ENCODE measurements at places on chromosomes 2 and 18.

GRCh38 chr2:85777441-85777861 lies 23.7 kb downstream of the ATOH8 start:
- no peak for DNase-seq

DNA sequence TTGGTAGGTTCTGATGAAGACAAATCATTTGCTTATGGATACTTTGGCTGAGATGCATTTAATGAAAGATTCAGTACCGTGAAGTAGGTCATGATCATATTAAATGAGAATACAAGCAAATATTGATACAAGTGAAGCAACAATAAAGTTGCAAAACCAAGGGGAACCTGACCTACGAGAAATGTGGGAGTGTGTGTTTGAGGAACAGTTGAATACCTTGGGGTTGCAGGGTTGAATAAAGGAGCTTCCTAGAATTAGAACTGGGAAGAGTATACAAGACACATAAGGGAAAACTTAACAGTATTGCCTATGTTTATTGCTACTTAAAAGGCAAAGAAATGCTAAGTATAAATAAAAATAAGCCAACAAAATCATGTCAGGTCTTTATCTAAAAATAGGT lies 702.9 kb downstream of the ERBB4 start:
- DNase-seq: no peak

DNA sequence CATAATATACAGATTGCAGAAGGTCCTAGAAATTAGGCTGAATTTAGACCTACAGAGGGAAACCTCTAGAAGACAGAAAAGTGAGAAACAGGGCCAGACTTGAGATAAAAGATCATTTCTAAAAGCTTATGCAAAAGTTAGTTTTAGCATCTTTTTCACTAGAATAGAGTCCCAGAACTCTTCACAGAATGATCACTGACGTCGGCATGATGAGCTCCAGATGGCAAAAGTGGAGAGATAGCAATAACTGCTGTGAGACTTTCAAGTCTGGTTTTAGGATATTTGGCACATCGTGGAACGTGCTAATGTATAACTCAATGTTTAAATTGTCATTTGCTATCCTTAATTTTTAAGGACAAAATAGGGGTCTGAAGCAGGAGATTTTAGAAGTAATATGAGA lies 1050.7 kb upstream of the CELF4 start:
- DNase-seq: no peak

GRCh38 chr2:118632921-118633320 lies 214.5 kb downstream of the EN1 start:
- no peak for DNase-seq

- no peak for DNase-seq
Measured at GRCh38 chr2:9364373-9364772, 59.0 kb downstream of the ITGB1BP1 start.

DNA sequence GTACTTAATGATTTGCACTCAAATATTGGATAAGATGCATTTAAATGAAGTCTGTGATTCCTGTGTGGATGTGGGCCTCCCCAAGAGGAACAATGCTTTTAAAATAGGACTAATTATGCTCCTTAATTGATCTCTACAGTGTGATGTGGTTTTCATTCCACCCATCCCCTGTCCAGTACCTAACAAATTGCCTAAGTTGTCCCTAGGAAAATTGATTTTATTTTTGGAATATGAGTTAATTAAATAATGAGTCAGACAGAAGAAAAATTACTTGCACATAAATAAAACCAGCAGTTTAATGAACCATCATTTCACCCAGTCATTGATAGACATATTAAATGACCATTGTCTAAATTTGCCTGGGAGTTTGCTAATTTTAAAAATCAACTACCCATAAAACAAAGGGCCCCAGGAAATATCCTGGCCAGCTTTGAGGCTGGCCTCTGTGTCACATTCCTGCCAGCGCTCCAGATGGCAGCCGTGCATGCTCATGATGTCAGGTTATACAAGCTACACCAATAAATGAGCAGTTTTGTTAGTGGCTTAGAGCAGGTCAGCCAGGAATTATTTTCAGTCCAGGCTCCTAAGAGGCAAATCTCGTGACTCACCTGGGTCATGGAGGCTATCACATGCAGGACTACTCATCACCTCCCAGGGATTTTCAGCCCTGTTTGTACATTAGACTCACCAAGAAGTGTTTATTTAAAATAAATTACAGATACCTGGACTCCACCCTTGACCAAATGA lies 31.9 kb downstream of the ABHD3 start:
- DNase-seq: no peak

GRCh38 chr18:41820784-41821183 lies 134.2 kb upstream of the PIK3C3 start:
- no peak for DNase-seq

- DNase-seq: no peak
Measured at GRCh38 chr18:61149786-61150185, 183.4 kb upstream of the CDH20 start.

- no peak for DNase-seq
Measured at GRCh38 chr18:955384-956066, 50.9 kb downstream of the ADCYAP1 start.

DNA sequence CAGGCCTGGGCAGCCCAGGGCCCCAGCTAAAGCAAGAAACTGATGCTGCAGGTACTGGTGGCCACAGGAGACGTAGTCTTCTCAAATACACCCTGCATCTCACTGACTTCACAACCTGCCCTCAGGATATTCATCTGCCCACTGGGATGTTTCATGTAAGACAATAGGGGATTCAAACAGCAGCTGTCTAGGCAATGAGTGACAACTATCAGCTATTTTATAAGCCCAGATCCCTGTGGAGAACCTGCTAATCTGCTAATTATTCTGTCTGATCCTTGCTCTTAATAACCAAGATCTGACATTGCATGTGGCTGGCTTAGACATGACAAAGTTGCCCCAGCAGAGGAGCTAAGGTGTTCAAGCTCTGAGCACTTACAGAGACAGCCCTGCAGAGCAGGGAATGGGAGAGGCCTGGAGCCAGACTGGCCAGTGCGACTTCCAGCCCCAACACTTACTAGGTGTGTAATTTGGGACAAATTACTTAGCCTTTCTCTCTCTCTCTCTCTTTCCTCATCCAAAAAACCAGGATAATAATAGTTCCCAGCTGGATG lies 28.6 kb downstream of the SIGLEC15 start:
- DNase-seq: no peak

DNA sequence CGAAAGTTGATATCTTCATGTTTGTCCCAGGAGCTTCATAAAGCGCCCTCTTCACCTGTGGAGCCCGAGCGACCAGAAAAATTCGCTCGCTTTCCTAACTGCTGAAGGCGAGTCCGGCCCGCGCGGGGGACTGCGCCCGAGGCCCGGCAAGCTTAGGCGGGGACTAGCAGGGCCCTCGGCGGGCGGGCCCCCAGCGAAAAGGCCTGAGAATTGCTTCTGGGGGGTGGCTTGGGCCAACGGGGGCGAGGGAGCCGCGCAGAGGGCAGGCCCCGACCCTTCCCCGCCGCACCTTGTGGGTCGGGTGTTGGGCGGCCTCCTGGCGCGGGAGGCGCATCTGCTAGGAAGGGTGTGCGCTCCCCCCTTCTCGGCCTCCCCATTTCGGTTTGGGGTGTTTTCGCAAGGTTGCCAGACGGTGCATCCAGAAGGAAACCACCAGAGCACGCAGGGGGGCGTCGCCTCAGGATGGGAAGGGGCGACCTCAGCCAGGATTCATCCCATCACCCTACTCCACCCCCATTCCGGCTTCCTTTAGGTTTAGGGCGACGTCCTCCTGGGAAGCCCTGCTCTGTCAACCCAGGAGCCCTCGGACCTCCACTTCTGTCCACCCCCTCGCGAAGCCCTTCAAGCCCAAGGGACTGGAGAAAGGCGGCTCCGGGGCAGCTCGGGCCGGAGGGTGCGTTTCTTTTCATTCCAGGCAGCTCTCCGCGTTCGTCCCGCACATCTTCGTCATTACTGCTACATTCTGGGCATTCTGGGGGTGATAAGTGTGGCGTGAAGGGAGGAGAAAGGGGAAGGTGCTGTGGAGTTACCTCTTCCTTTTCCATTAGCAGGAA lies 9.1 kb downstream of the SP9 start:
- no peak for DNase-seq

DNA sequence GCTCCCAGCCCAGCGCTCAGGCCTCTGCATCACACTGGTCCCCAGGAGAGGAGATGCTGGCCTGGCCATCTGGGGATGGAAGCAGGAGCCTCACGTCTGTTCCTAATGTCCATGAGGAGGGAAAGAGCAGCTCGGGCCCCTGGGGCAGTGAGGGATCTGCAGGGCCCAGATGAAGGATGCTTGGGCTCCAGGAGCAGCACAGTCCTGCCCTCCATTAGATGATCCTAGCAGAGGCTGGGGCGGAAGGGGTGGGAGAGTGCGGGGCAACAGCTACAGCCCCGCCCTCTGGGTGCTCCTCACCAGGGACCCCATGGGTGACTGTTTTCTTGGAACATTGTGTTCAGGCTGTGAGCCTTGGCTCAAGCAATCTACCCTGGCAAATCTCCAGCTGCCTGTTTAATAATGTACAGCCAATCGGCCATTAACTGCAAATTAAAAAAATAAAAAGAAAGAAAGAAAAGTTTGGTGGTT lies 49.7 kb downstream of the TNS1 start:
- no peak for DNase-seq

- no peak for DNase-seq
Measured at GRCh38 chr2:218387369-218388194, 5.5 kb downstream of the SLC11A1 start.

DNA sequence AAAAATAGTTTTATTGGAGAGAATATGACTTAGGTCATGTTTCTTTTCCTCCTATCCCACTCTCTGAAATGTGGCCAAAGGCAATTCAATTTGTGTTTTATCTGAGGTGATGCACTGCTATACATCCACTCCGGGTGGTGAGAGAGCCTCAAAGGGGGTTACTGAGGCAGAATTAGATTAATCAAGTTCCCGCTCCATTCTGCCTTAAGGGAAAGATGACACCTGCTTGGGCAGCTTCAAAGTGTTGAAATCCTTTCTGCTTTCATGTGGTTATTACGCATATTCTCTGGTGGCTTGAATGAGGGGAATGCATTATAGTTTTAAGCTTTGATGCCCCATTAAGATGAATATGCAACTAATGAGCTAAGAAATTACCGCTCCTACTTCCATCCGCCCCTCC lies 213.0 kb upstream of the TMEFF2 start:
- no peak for DNase-seq

GRCh38 chr2:189305291-189305943 lies 125.9 kb upstream of the COL5A2 start:
- DNase-seq: no peak

DNA sequence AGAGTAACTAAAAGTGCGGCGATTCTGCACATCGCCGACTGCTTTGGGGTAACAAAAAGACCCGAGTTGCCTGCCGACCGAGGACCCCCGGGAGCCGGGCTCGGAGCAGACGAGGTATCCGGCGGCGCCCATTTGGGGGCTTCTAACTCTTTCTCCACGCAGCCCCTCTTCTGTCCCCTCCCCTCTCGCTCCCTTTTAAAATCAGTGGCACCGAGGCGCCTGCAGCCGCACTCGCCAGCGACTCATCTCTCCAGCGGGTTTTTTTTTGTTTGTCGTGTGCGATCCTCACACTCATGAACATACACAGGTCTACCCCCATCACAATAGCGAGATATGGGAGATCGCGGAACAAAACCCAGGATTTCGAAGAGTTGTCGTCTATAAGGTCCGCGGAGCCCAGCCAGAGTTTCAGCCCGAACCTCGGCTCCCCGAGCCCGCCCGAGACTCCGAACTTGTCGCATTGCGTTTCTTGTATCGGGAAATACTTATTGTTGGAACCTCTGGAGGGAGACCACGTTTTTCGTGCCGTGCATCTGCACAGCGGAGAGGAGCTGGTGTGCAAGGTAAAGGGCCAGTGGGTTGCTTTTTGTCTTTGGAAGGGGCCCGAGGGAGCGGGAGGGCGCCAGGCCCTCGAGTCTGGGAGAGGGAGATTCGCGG lies 1.4 kb downstream of the TRIB2 start:
- DNase-seq: no peak

GRCh38 chr2:212595036-212595654 lies 56.5 kb upstream of the ERBB4 start:
- no peak for DNase-seq

DNA sequence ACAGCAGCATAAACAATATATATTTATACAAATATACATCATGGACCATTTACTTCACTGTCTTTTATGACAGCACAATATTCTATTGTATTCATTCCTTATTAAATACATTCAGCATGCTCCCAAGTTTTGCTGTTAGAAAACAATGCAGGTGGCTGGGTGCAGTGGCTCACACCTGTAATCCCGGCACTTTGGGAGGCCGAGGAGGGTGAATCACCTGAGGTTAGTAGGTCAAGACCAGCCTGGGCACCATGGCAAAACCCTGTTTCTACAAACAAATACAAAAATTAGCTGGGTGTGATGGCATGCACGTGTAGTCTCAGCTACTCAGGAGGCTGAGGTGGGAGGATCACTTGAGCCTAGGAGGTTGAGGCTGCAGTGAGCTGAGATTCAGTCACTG lies 39.0 kb downstream of the NPC1 start:
- DNase-seq: no peak

DNA sequence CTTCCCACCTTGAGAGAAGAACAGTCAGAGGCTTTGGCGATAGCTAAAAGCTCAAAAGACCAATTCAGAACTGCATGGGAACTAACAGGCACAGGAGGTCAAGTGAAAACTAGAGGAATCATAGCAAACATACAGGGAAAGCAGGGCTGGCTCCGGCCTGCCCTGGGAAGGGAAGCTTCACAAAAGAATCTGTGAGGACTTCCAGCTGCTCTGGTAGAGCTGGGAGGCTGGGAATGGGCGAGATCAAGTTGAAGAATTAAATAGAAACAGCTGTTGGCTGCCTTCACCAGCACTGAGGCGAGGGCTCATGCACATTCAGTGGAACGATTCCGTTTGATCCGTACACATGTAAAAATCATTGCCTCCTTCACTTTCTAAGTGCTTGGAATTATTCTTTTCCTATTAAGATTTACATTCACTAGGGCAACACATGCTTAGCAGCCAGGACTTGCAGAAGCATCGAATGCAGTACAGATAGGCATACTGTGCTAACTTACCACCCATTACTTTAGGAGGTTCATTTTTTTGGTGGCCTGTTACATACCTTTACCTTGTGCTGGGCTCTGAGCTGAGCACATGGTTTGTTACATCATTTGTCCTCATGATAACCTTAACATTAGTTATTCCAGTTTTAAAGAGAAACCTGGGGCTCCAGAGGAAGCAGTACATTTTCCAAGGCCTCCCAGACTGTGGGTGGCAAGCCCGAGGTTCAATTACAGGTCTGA lies 125.4 kb upstream of the RNF152 start:
- DNase-seq: no peak

- DNase-seq: no peak
Measured at GRCh38 chr2:96503637-96504243, 1.4 kb downstream of the NEURL3 start.

GRCh38 chr2:53127061-53127650 lies 640.4 kb upstream of the CHAC2 start:
- DNase-seq: no peak

- no peak for DNase-seq
Measured at GRCh38 chr2:100882645-100883613, 63.0 kb downstream of the NPAS2 start.

DNA sequence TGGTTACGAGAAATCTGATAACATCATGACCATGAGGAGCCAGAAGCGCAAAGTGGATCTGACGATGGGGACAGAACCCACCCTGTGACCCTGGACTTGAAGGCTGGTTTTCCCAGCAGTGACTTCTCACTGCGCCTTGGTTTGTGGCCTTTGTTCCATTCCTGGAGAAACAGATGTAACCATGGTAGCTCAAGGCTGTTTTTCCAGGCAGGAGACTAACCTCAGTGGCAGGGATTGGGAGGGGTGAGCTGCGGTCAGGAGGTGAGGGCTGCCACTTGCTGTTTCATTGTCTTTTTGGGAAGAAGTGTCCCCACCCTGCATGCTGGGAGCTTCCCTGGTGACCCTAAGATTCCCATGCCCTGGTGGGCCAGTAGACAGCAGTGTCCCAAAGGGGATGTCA lies 116.4 kb upstream of the SMAD2 start:
- no peak for DNase-seq
